ENCODE measurements at places on chromosomes 11 and 22. TPM values are rescaled to one million over a fixed set of nuclear protein-coding genes. Genes with fewer than 3 reads are reported as not detected.

Gene NLRX1
- 27.7 TPM for total RNA-seq

Gene CELSR1
- total RNA-seq: 5.9 TPM

Gene NAALAD2
- 9.8 TPM for total RNA-seq

Gene KRTAP5-9
- total RNA-seq: 2.1 TPM

Gene P2RY6
- 0.90 TPM for total RNA-seq

Gene TBX10
- total RNA-seq: not detected

Gene C11orf87
- total RNA-seq: 0.87 TPM

Gene OVOL1
- total RNA-seq: not detected

Gene GRAP2
- total RNA-seq: 3.8 TPM

Gene SLC43A3
- total RNA-seq: 105 TPM

Gene BRSK2
- total RNA-seq: 3.5 TPM

Gene KCNE3
- 7.1 TPM for total RNA-seq

GRCh38 chr11:123507043-123507442, 77.0 kb downstream of the GRAMD1B start:
- H3K4me1 ChIP-seq: peaks cover 13% of the 10 kb centered on the region
- no peak overlapping the region for H3K27ac ChIP-seq
- no peak overlapping the region for H3K4me3 ChIP-seq

DNA sequence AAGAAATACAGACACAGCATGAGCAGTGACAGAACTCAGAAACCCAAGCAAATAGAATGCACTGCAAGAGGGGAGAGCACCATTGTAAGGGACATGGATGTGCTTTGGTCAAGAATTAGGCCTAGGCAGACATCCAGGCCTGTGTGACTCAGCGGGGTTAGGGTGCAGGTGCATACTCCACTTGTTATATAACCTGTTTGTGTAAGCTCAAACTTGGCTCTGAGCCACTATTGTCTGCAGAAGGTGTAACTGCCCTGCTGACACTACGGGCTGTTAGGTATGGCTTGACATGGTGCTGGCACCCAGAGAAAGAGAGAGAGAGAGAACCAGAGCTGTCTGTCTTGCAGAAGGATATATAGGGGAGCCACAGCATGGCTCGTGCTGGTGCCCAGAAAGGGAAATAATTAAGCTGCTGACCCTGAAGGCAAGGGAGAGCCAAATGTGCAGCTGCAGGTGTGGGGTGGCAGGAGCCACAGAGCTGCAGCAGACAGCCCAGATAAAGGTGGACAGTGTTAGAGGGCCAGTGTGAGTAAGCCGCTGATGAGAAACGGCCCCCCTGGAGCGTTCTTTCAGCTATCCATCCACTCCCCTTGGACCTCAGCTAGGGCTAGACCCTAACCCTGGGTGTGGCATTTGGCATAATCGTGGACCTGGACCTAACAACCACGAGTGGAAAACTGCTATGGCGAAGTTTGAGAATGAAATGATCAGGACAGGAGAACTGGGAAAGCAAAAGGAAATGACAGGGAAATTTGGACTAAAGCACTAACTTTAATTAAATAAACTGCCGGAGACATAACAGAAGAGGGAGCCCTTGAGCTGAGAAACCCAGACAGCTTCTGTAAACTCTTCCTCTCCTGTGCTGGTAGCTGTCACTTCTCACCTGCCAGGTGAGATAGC, 253.0 kb upstream of the CCDC179 start:
- no peaks in the 10 kb centered on the region for H3K4me1 ChIP-seq
- H3K27ac ChIP-seq: no peak overlapping the region
- H3K4me3 ChIP-seq: no peak overlapping the region
- no peaks in the 10 kb centered on the region for H3K36me3 ChIP-seq
- no peak for DNase-seq

DNA sequence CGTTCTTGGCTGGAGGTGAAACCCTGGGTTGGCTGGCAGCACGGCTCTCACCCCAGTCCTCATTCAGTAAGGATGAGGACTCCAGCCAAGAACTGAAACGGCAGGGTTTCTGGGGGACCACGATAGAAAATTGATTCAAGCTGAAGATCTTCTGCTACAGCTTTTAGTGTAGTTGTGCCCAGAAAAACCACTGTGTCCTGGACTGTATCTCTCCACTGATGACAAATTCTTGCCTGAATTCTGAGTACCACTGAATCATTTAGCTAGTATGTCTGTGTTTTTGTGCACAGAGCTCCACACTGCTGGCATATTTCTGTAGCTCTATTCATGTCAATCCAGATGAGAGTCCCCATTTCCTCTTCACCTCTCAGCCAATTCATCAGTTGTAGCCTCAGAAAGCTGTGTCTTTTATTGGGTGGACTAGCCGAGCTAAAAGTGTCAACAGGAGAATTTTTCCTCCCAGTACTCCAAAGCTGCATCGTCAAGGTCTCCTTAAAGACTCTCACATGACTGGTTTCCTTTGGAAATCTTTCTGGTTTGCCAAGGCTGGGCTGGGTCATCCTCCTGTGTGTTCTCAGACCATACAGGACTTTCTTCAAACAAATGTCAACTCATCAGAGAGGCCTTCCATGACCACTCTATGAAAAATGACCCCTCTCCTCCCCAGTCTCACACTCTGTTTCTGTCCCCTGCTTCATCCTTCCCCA, 144.6 kb downstream of the LDLRAD3 start:
- H3K27me3 ChIP-seq: no peaks in the 10 kb centered on the region
- H3K4me1 ChIP-seq: no peaks in the 10 kb centered on the region
- H3K36me3 ChIP-seq: peaks cover 54% of the 10 kb centered on the region
- no peak for DNase-seq
- no peak overlapping the region for H3K27ac ChIP-seq
- H3K4me3 ChIP-seq: no peak overlapping the region

GRCh38 chr22:30453731-30454510, 17.9 kb downstream of the SEC14L3 start:
- H3K27me3 ChIP-seq: peaks cover 8% of the 10 kb centered on the region
- no peak overlapping the region for H3K4me3 ChIP-seq
- no peak for DNase-seq
- no peak overlapping the region for H3K27ac ChIP-seq
- no peaks in the 10 kb centered on the region for H3K4me1 ChIP-seq

- DNase-seq: no peak
- peaks cover 14% of the 10 kb centered on the region for H3K36me3 ChIP-seq
- H3K27me3 ChIP-seq: no peaks in the 10 kb centered on the region
These were observed 6.9 kb upstream of the COPB1 start for GRCh38 chr11:14506532-14506931.

GRCh38 chr22:26428515-26429457, at the start of gene ASPHD2:
Gene ASPHD2, plus strand, starts transcription at chr22:26429260. Its CDS starts 4,356 bp downstream, at chr22:26433616.
- H3K36me3 ChIP-seq: no peaks in the 10 kb centered on the region
- peaks cover 6% of the 10 kb centered on the region for H3K4me1 ChIP-seq
- peaks cover 4% of the 10 kb centered on the region for H3K27me3 ChIP-seq
- H3K4me3 ChIP-seq: peak within 1 kb of the TSS; percentile 37

GRCh38 chr11:129866311-129866710, 29.1 kb downstream of the NFRKB start:
- no peak for DNase-seq

GRCh38 chr11:57100638-57101331, 81.0 kb upstream of the LRRC55 start:
- no peaks in the 10 kb centered on the region for H3K4me1 ChIP-seq
- no peak for DNase-seq
- no peaks in the 10 kb centered on the region for H3K27me3 ChIP-seq
- no peak overlapping the region for H3K27ac ChIP-seq
- no peaks in the 10 kb centered on the region for H3K36me3 ChIP-seq

DNA sequence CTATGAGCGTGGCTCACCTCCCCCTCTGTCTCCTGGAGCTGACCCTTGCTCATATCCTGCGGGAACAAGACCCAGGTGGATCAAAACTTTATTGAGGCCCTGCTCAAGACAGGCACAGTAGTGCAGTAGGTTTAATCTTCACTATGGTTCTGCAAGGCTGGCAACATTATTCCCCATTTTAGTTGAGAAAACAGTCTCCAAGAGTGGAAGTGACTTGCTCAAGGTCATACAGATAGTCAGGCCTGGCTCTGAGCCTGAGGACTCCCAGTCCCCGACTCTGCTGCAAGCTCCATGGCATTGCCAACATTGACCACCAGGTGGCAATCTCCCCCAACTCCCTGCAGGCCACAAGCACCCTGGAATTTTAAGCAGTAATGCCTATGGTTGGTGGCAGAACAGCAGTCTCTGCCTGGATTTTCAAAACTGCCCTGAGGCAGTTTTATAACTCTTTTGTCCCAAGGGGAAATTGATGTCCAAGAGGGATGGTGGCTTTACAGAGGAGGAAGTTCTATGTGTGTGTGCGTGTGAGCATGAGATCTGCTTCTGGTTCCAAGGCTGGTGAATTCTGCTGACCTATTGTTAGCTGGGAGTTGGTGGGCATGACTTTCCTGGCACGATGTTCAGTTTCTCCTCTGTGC, 34.1 kb downstream of the NEU3 start:
- H3K36me3 ChIP-seq: no peaks in the 10 kb centered on the region
- H3K27me3 ChIP-seq: no peaks in the 10 kb centered on the region
- no peaks in the 10 kb centered on the region for H3K4me1 ChIP-seq
- DNase-seq: peak; percentile 52
- no peak overlapping the region for H3K27ac ChIP-seq

DNA sequence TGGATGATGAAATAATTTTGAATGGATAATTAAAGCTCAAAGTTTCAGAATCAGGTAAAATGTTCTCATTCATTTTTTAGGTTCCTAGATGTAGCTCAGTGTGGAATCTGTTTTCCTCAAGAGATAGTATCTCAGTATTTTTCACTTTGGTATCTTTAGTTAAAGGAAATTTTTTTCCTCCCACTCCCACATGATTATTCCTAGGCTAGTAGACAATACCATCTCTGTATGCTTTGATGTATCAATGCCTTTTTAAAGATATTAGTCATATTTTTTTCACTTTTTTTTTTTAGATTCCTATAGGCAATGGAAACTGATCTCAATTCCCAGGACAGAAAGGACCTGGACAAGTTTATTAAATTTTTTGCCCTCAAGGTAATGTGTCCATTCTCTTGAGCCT, 26.6 kb downstream of the ATG13 start:
- peaks cover 7% of the 10 kb centered on the region for H3K4me1 ChIP-seq
- DNase-seq: no peak
- H3K4me3 ChIP-seq: no peak overlapping the region
- H3K27me3 ChIP-seq: no peaks in the 10 kb centered on the region
- H3K27ac ChIP-seq: no peak overlapping the region

- peak; percentile 34 for DNase-seq
- no peaks in the 10 kb centered on the region for H3K27me3 ChIP-seq
- H3K27ac ChIP-seq: no peak overlapping the region
- no peaks in the 10 kb centered on the region for H3K36me3 ChIP-seq
These were observed 264.6 kb upstream of the PLET1 start for GRCh38 chr11:112525270-112525669.

DNA sequence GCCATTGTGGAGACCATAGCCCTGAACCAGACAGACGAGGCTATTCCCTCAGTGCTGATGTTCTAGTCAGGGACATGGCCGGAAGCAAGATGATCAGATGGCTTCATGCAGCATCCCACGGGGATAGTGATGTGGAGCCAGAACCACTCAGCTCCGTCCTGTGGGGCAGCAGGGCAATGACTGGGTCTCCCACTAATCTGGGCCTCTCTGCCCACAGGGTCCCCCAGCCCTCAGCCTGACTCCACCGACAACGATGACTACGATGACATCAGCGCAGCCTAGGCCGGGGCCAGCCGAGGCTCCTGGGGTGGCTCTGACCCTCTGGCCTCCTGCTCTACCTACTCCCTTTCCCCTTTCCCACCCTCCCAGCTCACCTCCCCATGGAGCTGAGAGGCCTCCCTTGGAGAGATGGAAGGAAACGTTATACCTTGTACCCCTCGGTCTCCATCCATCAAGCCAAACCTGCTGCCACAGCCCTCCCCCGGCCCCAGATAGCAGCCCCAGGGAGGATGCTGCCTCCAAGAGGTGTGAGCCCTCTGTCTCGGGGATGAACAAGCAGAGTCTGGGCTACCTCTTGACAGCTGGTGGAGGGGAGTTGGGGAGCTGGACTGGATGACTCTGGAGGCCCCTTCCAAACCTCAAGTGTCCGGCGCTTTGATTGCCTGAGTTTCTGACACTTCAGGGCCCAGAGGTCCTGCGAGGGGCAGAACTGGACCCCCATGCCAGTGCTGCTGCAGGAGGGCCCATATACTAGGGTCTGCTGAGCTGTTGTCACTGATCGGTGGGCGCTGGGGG, 47.8 kb downstream of the CD6 start:
- H3K4me1 ChIP-seq: peaks cover 4% of the 10 kb centered on the region
- no peak overlapping the region for H3K27ac ChIP-seq
- no peak overlapping the region for H3K4me3 ChIP-seq
- no peaks in the 10 kb centered on the region for H3K27me3 ChIP-seq
- no peaks in the 10 kb centered on the region for H3K36me3 ChIP-seq

DNA sequence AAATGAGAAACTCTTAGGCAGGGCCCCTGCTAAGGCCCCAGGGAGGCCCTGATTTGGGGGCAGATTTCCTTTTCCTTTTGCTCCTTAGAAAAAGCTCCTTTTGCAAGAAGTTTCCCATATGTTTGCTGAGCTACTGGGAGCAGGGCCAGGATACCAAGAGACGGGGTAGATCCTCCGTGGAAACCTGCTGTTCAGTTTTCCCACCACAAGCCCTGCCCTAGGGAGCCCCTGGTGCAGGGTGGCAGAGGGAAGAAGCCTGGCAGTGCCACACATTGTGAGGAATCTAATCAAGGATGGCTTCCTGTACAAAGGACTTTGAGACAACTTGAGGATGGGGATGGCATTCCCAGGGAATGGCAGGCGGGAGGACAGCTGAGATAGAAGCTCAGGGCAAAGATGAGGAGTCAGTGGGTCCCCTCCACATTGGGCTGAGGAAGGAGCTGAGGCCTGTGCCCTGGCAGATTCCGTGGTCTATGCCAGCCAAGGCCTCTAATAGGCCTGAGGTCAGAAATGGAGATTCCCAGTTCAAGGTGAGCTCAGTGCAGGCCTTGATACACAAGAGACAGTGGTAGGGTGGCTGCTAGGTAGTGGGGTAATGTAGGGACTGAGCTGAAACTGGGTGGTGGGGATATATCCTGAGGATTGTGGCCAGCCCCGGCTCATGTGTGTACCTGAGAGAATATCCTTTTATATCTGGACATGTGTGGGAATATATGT, 15.0 kb downstream of the TUB start:
- no peak overlapping the region for H3K27ac ChIP-seq
- no peak overlapping the region for H3K4me3 ChIP-seq
- no peak for DNase-seq

All from tibial nerve (tissue), 4 donors.